Activated CD8-positive, alpha-beta memory T cell treated with anti-CD3 and anti-CD28 coated beads, Interleukin-2, amount 10 ng/mL, durations not matched to agents 7 days and 5 days (primary cell): ENCODE measurements at places on chromosomes 7 and 10. TPM values are rescaled to one million over a fixed set of nuclear protein-coding genes. Genes with fewer than 3 reads are reported as not detected.
A peak's percentile ranks its signal among the peaks of the same experiment; 100 is the strongest.

- H3K27me3 ChIP-seq: no peaks in the 10 kb centered on the region
- no peaks in the 10 kb centered on the region for H3K36me3 ChIP-seq
- DNase-seq: no peak
- no peaks in the 10 kb centered on the region for H3K4me1 ChIP-seq
Observed at GRCh38 chr7:78734626-78735025, 718.8 kb downstream of the MAGI2 start.

GRCh38 chr10:97195706-97196222 lies 10.0 kb upstream of the SLIT1 start:
- H3K4me1 ChIP-seq: peaks cover 13% of the 10 kb centered on the region
- peak overlapping the region; percentile 56 for H3K4me3 ChIP-seq
- H3K27me3 ChIP-seq: peaks cover 50% of the 10 kb centered on the region
- DNase-seq: no peak

Gene PIK3AP1
- total RNA-seq: 8.7 TPM

Gene GIMAP8
- total RNA-seq: 13.1 TPM

- no peaks in the 10 kb centered on the region for H3K36me3 ChIP-seq
- no peaks in the 10 kb centered on the region for H3K27me3 ChIP-seq
- DNase-seq: no peak
- no peak overlapping the region for H3K27ac ChIP-seq
- no peak overlapping the region for H3K4me3 ChIP-seq
- H3K4me1 ChIP-seq: no peaks in the 10 kb centered on the region
Observed at GRCh38 chr7:101869026-101869900, 51.8 kb downstream of the CUX1 start.

- H3K4me1 ChIP-seq: no peaks in the 10 kb centered on the region
- H3K27me3 ChIP-seq: no peaks in the 10 kb centered on the region
- no peak for DNase-seq
Observed at GRCh38 chr10:129380279-129380678, 86.8 kb upstream of the MGMT start.

Gene ADCY1
- total RNA-seq: 1.3 TPM

Gene C10orf67
- total RNA-seq: 0.07 TPM

DNA sequence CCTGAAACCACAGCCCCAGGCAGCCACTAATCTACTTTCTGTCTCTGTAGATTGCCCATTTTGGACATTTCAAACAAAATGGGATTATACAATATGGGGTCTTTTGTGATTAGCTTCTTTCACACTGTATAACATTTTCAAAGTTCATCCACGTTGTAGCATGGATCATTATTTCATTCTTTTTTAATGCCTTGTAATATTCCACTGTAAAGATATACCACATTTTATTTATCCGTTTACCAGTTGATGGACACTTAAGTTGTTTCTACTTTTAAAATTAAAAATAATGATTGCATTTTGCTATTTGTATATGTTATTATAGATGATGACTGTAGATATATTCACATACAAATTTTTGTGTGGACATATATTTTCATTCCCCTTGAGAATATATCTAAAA lies 60.7 kb downstream of the CUBN start:
- peaks cover 13% of the 10 kb centered on the region for H3K4me1 ChIP-seq
- no peaks in the 10 kb centered on the region for H3K27me3 ChIP-seq
- DNase-seq: no peak
- H3K36me3 ChIP-seq: peaks cover 3% of the 10 kb centered on the region
- H3K4me3 ChIP-seq: no peak overlapping the region

DNA sequence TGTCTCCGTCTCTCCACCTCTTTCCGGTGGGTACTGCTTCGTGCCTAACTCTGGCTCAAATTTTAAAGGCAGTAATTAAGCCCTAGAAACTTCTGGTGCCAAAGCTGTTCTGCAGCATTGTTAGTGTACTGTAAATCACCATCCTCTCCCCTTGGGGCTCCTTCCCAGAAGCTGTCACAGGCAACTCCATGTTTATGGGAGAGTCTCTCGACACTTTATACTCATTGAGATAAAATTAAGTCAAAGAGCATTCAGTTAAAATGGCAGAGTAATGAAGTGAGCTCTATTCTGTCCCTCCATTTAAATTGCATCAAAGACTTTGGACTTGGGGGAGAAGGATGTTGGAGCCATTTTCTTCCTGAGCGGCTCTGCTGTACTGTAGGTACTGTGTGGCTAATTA lies 274.8 kb downstream of the SFMBT2 start:
- peaks cover 3% of the 10 kb centered on the region for H3K36me3 ChIP-seq
- no peak for DNase-seq
- H3K27me3 ChIP-seq: peaks cover 36% of the 10 kb centered on the region
- peaks cover 8% of the 10 kb centered on the region for H3K4me1 ChIP-seq

Gene PTER
- total RNA-seq: 16.0 TPM

Gene UPP1
- total RNA-seq: 87.6 TPM

DNA sequence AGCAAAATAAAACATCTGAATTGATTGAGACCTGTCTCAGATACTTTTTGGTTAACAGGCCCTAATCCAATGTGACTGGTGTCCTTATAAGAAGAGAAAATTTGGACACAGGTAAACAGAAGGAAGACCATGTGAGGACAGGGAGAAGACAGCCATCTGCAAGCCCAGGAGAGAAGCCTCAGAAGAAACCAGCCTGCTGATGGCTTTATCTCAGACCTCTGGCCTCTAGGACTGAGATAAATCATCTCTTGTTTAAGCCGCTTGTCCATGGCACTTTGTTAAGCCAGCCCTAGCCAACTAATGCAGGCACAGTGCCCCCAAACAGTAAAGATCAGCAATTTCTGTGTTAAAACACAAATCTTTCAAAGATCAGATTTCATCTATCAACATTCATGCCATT lies 41.8 kb upstream of the FIGNL1 start:
- H3K4me1 ChIP-seq: peaks cover 4% of the 10 kb centered on the region
- no peaks in the 10 kb centered on the region for H3K36me3 ChIP-seq
- no peak overlapping the region for H3K27ac ChIP-seq
- peaks cover 28% of the 10 kb centered on the region for H3K27me3 ChIP-seq
- no peak overlapping the region for H3K4me3 ChIP-seq

Gene CDNF
- total RNA-seq: 0.50 TPM

- no peaks in the 10 kb centered on the region for H3K36me3 ChIP-seq
- no peaks in the 10 kb centered on the region for H3K4me1 ChIP-seq
- H3K27me3 ChIP-seq: no peaks in the 10 kb centered on the region
- H3K4me3 ChIP-seq: no peak overlapping the region
Observed at GRCh38 chr7:78967046-78967445, 486.4 kb downstream of the MAGI2 start.

- no peaks in the 10 kb centered on the region for H3K4me1 ChIP-seq
- no peaks in the 10 kb centered on the region for H3K27me3 ChIP-seq
- DNase-seq: no peak
- no peaks in the 10 kb centered on the region for H3K36me3 ChIP-seq
Observed at GRCh38 chr10:34666008-34666704, 148.9 kb downstream of the PARD3 start.

DNA sequence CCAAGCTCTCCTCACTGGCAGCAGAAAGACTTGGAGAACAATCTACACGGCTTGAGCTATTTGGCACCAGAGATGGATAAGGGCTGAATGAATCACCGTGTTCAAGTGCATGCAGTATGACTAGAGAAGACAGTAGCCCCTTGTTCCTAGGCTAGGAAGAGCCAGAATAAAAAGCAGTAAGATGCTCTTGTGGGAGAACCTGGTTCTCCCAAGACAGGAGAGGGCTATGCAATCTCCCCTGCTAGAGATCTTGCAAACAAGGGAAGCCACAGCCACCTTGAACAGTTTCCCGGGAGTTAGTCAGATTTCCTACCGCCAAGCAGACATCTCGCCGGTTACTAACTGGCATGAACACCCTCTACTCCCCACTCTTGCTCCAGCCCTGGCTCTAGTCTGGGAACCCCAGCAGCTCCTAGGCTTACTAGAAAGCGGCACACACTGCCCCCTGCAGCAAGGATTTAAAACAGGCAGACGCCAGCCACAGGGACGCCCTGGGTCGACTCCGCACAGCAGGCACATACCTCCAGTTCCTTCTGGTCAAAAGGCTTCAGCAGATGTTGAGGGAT lies 107.3 kb downstream of the SMURF1 start:
- peaks cover 40% of the 10 kb centered on the region for H3K36me3 ChIP-seq
- H3K4me3 ChIP-seq: no peak overlapping the region
- H3K4me1 ChIP-seq: no peaks in the 10 kb centered on the region
- no peaks in the 10 kb centered on the region for H3K27me3 ChIP-seq
- H3K27ac ChIP-seq: no peak overlapping the region

GRCh38 chr10:50360077-50360850 lies 108.9 kb upstream of the ASAH2 start:
- H3K36me3 ChIP-seq: peaks cover 20% of the 10 kb centered on the region
- no peak overlapping the region for H3K4me3 ChIP-seq
- H3K27ac ChIP-seq: no peak overlapping the region
- no peak for DNase-seq
- H3K27me3 ChIP-seq: no peaks in the 10 kb centered on the region

GRCh38 chr7:154905146-154905545 lies 97.8 kb downstream of the PAXIP1 start:
- H3K4me3 ChIP-seq: no peak overlapping the region
- DNase-seq: no peak
- no peak overlapping the region for H3K27ac ChIP-seq
- H3K36me3 ChIP-seq: no peaks in the 10 kb centered on the region

DNA sequence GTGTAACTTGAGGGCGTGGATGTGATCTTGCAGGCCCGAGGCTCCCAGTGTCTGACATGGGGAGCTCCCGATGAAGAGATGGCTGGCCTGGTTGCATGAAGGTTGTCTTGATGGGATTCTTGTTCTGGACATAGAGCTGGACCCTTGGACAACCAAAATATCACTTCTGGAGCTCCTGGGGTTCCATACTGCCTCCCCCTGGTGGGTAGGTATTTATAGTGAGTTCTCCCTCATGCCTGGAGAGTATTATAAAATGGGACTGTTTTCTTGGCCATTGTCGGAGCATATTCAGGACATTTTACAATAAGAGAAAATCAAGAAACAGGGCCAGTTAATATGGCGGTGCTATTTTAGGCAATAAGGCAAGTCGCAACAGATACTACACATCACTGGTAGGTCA lies 32.6 kb upstream of the GIMAP8 start:
- H3K27ac ChIP-seq: no peak overlapping the region
- DNase-seq: peak; percentile 21
- peaks cover 11% of the 10 kb centered on the region for H3K4me1 ChIP-seq
- no peaks in the 10 kb centered on the region for H3K36me3 ChIP-seq
- no peak overlapping the region for H3K4me3 ChIP-seq

- no peaks in the 10 kb centered on the region for H3K27me3 ChIP-seq
- H3K27ac ChIP-seq: no peak overlapping the region
- H3K4me3 ChIP-seq: no peak overlapping the region
- H3K4me1 ChIP-seq: no peaks in the 10 kb centered on the region
- no peaks in the 10 kb centered on the region for H3K36me3 ChIP-seq
Observed at GRCh38 chr7:52482076-52482475, 553.4 kb upstream of the POM121L12 start.

DNA sequence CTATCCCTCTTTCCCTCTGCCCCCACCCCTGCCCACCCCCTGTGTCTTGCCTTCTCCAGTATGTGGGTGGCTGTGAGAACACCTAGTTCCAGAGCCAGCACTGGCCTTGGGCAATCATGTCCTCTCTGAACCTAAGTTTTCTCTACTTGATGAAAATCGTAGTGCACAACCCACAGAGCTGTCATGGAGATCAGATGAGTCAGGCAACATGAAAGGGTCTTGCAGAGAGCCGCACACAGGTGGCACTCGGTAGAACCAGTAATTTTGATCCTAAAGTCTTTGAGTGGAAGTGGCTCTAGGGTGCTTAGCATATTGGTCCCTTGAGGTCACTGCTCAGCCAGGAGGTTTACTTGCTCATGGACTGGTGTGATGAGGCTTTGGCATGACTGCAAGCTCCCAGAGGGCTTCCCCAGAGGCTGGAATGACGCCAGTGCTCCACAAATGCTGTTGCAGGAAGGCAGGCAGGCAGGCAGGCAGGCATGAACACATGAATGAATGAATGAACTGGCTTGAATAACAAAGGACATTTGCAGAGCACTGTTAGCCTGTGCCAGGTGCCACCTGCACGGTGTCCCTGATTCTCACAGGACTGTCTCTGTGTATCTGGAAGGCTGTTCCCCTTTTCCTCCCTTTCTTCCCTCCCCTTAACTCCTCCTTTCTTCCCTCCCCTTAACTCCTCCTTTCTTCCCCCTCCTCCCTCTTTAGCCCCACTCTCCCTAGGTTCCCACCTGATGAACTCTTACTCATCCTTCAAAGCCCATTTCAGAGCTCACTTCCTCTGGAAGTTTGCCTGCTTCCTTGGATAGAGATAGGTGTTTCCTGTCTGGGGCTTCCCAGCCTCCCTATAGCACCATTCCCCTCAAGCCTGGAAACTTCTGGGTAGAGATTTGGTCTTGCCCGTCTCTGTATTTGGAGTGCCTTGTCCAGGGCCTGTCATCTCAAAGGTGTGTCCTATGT lies 27.2 kb upstream of the CTBP2 start:
- no peak overlapping the region for H3K4me3 ChIP-seq
- peaks cover 2% of the 10 kb centered on the region for H3K27me3 ChIP-seq
- DNase-seq: no peak
- no peak overlapping the region for H3K27ac ChIP-seq
- H3K36me3 ChIP-seq: no peaks in the 10 kb centered on the region

DNA sequence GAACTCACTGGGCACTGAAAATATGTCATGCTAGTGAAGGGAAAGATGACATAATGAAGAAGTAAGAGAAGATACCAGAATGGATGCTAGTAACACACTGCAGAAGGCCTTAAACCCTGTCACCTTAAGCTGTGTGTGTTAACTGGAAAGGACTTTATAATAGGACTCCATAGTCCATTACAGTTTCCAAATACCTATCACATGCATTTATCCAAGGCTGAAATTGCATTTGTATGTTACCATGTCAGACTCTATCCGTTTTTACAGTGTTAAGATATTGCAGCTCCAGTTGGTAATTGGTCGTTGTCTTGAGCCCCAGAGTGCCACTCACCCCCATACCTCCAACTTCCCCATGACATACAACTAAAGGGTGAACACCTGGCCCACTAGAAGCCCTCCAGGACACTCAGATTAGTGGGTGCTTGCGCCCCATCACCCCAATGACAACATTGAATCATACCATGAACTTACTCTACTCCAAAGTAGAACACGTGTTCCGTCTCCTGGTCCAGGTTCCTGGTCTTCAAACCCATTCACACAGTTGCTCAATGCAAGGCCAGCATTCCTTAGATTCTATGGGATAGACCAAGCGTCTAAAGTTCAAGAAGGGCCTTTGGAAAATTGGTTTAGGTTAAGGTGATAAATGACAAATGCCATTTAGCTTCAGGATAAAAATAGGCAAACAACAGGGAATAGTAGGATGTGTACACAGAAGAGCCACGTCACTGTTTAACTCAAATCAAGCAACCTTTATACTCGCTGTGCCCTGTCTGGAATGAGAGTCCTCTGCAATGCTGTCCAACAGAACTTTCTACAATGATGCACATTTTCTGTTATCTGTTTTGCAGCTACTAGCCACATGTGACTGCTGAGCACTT lies 2.1 kb upstream of the RAPGEF5 start:
- peaks cover 2% of the 10 kb centered on the region for H3K36me3 ChIP-seq
- no peak overlapping the region for H3K27ac ChIP-seq
- no peak for DNase-seq
- H3K4me1 ChIP-seq: peaks cover 10% of the 10 kb centered on the region
- peaks cover 54% of the 10 kb centered on the region for H3K27me3 ChIP-seq
